ENCODE measurements at places on chromosomes 5 and 9.

- no peak for DNase-seq
These were observed 26.3 kb downstream of the SLC28A3 start for GRCh38 chr9:84314306-84314705.

DNA sequence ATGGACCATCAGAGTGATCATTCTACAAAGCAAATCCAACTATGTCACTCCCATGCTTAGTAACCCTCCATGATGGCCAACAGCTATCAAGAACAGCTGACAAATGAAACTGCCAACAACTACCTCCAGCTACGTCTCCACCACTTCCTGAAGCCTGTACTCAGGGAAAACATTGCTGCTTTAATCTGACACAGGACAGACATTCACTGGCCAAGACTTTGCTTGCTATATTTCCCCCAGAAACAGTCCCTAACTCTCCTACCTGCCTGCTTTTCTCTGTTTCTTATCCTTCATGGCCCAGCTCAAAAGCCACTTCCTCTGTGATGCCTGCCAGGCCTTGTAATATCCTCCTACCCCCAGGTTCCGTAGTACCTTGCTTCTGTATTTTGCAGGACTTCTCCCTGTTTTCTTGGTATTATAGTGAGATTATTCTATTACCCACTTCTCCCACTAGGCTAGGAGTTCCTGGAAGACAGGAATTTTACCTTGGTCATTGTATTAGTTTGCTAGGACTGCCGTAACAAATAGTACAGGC is 14.7 kb upstream of the RAB14 start:
- no peak for DNase-seq

- no peak for DNase-seq
These were observed 17.0 kb upstream of the MVB12B start for GRCh38 chr9:126309427-126310189.

- DNase-seq = no peak
These were observed 110.1 kb upstream of the PPP1R26 start for GRCh38 chr9:135369412-135369990.

DNA sequence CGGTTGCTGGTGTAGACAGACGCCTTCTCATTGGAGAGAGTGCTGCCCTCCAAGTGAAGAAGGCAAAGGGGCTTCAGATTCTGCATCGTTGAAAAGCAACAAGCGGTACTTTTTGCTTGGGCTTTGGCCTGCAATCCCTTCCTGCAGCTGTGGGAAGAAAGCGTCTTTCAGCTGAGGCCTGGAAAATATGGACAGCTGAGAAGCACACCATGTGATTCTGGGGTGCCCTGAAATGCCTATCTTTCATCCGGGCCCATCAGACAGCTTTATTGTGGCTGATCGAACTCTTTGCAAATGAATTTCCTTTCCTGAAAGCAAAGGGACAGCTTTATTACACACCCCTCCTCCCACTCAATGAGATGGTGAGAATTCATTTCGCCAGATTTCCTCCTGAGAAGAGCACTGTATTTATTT is 74.0 kb downstream of the NSG2 start:
- no peak for DNase-seq

DNA sequence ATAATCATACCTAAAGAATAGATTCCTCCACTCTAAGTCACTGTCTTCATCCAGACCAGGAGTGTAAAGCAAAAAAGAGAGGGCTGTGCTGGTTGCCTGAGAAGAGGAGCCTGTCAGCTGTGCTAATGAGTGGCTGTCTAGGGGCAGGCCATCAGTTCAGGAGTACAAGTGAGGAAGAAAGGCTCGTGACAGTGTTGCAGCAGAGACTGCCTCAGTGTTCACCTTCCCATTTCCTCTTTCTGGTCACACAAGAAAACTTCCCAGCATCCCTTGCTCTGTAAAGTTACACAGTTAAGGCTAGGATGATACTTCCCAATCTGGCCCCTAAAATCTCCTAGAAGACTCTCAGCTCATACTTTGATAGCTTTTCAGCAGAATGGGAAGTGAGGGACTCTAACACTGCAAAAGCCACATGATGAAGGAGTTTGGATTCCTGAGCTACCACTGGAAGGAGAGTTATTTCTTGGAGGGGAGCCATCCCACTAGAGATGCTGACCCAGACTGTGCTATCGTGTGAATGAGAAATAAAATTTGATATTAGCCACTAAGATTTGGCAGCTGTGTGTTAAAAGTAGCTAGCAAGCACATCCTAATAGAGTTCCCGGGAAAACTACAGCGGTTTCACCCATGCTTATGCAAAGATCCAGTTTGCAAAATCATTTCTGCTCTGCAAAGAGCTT is 67.1 kb downstream of the ADAMTS12 start:
- no peak for DNase-seq

DNA sequence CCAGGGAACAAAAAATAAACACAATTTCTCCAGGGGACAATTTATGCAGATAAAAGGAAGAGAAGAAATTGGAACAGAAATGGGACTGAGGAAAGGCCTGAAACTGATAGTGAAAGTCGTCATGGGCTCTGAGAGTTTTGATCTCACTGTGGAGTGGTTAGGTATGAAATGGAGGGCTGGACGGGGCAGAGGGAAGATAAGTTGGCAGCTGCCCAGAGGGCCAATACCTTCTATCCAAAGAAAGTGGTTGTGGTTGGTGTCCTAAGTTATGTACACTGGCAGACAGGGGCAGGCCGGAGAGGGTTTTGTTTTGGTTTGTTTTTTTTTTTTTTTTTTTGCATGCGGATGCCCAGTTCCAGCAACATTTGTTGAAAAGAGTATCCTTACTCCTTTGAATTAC is 46.1 kb downstream of the ZNF618 start:
- no peak for DNase-seq

DNA sequence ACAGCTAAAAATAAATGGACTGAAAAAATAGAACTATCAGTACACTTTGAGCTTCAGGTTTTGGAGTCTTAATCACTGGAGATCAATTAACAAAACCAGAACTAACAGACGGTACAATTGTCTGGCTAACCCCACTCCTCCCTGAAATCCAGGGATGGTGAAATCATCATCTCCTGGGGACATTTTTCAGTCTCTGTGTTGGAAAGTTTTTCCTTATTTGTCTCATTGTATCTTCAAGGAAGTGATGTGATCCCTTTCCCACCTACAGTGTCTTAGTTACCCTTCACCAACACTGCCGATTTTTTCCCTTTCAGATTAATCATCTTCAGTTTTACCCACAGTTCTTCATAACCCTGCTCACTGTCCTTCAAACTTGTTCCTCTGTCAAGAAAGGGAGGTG is 81.9 kb downstream of the MAP1B start:
- DNase-seq = no peak

DNA sequence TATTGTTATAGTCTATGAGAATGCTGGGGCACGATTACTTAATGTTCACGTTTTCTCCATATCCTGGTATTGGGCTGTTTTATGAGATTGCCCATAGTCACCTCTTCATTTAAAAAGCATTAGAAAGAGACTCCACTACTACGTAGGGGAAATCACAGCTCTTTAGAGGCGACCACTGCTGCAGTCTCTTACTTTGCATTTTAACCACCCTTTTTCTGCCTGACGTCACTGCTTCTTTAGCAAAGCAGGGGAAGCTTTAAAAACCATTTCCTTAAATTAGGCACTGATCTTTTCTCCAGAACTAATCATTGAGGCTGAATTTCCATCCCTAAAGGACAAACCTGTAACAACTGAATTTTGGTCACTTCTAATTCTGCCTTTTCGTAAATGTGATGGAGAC is 38.9 kb downstream of the ZNF608 start:
- no peak for DNase-seq

DNA sequence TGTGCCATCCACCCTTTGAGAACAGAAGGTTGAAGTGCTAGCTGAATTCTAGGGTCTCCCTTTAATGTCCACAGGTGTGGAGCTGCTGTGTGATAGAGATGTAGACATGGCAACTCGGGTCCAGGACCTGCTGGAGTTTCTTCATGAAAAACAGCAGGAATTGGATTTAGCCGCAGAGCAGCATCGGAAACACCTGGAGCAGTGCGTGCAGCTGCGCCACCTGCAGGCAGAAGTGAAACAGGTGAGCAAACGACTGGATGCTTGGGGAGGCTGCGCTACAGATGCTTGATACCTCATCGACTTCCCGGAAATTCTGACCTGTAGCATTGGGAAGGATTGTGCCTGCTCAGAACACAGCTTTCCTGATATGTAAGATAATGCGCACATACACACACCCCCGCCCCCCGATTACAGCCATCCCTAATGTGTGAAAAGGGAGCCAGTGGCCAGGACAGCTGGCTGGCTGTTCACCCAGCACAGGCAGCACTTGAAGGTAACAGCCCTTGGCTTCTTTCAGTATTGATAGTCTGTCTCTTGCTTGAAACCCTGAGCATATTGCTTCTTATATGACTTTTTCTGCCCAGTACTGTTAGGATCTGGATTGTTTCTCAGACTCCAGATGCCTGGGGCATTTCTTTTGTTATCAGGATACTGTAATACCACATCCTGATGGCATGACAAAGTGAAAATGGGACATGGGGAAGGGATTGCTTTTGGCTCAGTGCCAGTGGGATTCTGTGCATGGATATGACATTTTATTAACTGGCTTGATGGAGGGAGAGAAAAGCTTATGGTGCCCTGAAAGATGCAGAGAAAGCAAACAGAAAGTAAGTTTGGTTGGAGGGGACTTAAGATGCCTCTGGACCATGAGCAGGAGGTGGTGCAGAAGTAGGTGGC is 216.8 kb upstream of the OTULINL start:
- no peak for DNase-seq

DNA sequence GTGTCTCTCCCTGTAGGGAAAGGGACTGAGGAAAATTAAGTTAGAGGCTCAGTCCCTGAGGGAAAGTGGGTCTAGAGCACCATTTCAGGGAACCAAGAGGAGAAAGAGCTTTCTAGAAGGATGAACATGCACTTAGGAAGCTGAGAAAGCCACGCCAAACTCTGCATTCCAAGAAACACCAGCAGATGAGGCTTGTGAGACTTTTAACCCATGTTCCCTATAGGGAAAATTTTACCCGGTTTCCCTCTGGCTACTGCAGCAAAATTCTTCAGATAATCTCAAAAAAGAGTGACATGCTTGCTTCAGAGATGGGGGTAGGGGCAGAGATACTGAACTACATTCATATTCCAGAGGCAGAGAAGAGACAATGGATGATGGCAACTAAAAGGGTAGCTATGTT is 8.6 kb downstream of the TLN1 start:
- DNase-seq = no peak

DNA sequence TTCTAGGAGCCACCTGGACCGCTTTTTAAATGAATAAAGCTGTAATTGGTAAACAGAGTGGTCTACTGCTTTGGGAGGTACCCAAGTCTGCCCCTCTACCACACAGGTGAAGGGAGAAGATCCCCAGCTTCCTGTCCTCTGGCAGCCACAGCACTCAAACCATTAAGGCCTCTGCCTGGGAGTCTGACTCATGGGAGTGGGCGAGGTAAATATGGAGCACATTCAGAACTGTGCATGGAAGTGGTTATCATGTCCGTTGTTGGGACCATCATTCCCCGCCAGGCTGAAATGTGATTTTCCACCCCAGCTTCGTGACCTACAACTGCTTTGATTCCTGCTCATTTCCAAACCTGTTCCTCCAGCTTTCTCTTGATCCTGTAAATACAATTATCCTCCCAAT is 59.5 kb upstream of the ALDH1B1 start:
- no peak for DNase-seq

DNA sequence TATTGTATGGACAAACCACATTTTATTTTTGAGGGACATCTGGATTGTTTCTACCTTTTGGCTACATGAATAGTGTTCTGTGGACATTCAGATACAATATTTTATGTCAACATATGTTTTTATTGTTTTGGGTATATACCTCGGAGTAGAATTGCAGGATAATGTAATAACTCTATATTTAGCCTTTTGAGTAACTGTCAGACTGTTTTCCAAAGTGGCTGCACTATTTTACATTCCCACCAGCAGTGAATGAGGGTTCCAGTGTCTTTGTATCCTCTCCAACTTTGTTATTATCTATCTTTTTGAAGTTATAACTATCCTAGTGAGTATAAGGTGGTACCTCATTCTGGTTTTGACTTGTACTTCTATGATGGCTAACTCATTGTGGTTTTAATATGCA is 11.0 kb downstream of the NDUFS4 start:
- no peak for DNase-seq

- no peak for DNase-seq
These were observed 253.4 kb upstream of the ANKH start for GRCh38 chr5:15124871-15125568.

GRCh38 chr5:57482671-57483106 is at the start of gene ACTBL2:
Gene ACTBL2 (minus strand): TSS chr5:57482811. CDS start chr5:57482707, 104 bp downstream.
- no peak for DNase-seq
